Cortex of kidney (tissue), 1 donor: ENCODE measurements at places on chromosomes 12 and 14.

GRCh38 chr14:77105145-77105939 is 7.3 kb downstream of the CIPC start:
- no peak for DNase-seq

GRCh38 chr12:71664411-71665089 is 449 bp downstream of the THAP2 start:
- DNase-seq, result no peak

- no peak for DNase-seq
Observed at GRCh38 chr12:41514907-41515306, 326.8 kb downstream of the PDZRN4 start.

DNA sequence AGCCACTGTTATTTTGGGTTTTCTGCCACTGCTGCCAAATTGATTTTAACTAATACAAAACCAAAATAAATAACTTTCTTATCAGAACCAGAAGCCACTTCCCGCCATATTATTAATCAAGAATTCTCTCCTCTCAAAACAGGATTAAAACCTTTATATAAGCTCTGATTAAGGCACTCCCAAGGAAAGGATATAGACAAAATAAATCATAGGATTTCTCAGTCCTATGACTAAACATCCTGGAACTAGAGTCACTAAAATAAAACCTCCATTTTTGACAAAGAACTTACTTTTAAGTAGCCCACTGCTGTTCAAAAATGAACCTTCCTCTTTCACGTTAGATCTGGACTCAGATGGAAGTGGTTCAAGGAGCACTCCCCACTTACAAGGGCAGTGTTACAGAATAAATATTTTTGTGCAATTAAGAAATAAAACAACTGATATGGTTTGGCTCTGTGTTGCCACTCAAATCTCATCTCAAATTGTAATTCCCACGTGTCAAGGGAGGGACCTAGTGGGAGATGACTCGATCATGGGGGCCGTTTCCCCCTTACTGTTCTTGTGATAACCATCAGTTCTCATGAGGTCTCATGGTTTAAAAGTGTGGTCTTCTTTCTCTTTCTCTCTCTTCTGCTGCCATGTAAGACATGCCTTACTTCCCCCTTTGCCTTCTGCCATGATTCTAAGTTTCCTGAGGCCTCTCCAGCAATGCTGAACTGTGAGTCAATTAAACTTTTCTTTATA is 26.4 kb downstream of the GXYLT1 start:
- no peak for DNase-seq

- DNase-seq, result no peak
Observed at GRCh38 chr14:38567703-38568102, 311.8 kb upstream of the CLEC14A start.

GRCh38 chr14:84361476-84361875 is 1168.5 kb upstream of the FLRT2 start:
- DNase-seq, result no peak

DNA sequence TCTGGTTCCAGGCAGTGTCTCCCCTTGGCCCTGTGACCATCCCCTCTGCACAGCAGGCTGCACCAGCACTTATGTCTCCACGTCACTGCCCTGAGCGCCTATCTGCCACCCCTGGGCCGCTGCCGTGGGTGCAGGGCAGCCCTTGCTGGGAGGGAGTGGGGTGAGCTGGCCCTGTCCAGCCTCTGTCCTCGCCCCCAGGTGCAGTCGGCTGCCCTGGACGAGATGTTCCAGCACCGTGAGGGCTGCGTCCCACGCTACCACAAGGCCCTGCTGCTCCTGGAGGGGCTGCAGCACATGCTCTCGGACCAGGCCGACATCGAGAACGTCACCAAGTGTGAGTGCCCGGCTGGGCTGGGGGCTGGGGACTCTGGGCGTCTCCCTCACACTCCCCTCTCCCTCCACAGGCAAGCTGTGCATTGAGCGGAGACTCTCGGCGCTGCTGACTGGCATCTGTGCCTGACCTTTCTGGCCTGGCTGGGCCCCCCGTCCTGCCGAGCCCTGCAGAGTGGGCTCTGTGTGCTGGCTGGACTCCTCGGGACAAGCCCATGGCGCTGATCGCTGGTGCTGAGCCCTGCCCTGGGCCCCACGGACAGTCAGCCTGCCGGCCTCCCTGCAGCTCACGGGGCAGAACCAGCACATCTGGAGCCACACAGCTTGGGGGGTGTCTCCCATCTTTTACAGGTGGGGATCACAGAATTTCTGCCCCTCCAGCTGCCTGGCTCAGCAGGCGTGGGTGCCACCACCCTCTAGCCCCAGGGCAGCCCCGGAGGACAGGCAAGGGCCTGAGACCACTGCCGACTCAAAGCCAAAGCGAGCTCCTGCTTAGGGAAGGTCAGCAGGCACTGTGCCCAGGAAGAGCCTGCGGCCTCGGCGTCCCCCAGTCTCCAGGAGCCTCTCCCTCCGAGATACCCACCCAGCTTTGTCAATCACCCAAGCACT is 7.9 kb upstream of the PUS1 start:
- DNase-seq, result no peak

DNA sequence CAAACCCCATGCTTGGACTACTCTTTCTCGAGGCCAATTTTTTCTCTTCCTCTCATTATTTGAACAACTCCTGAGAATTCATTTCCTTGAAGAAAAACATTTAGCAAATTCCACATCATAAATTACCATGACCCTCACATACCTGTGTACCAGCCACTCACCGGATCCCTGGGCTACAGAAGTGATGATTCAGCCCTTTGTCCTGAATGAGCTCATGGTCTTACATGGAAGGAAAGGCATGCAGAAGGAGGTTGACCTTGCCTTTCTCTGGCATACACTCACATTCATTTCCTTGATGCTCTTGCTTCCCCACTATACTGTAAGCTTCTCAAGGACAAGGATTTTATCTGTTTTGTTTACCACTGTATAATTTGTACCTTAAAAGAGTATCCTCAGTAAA is 191.5 kb downstream of the SLC5A8 start:
- no peak for DNase-seq

DNA sequence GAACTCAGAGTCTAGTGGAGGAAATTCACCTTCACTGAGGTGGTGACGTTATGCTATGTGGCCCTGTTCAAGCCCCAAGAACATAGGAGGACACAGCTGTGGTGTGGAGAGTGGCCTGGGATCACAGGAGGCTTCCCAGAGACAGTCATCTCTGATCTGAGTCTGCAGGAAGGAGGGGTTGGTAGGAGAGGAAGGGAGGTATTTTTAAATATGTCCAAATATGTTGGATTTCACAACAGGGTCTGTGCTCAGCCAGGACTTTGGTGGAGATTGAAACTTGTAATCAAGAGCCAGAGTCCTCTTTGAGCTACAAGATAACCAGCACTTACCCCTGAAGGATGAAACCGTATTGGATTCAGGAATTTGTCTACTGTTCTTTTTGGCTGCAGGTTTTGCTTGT is 26.4 kb upstream of the MED13L start:
- DNase-seq, result no peak

DNA sequence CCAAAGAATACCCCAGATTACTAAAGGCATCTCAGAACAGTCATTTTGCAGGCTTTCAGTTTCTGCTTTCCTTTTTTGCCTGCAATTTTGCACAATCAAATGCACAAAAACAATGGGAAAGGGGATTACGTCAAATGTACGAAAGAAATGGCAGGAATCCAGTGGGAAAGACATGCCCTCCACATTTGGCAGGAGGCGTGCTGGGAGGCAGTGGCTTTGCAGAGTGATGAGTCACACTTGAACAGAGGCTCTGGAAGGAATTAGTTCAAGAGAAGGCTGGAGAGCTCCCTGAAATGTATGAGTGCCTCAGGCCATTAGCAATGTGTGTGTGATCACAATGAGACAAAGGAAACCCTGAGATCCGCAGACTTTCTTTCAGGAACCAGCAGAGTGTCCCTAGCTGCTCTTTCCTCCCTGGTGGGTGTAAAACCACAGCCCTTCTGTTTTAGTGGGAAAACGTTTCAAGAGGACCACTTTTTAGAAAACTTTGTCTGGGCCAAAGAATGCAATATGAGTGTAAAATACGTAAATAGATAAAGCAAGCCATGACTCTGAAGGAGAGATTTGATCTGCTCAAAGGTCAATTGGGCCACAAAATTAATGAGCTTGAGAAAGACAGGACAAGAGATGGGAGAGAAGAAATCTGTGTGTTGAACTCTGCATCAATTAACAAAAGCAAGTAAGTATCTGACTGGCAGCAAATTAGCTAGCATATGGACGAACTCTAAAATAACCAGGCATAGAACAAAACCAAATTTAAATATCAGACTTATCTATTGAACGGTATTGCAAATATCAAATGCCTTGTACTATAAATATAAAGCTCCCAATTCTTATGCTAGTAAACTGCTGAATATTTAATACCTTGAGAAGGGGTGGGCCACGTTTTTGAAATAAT is 155.4 kb upstream of the PDE3A start:
- no peak for DNase-seq

- DNase-seq, result no peak
Observed at GRCh38 chr12:121093487-121093891, 39.2 kb upstream of the P2RX7 start.

DNA sequence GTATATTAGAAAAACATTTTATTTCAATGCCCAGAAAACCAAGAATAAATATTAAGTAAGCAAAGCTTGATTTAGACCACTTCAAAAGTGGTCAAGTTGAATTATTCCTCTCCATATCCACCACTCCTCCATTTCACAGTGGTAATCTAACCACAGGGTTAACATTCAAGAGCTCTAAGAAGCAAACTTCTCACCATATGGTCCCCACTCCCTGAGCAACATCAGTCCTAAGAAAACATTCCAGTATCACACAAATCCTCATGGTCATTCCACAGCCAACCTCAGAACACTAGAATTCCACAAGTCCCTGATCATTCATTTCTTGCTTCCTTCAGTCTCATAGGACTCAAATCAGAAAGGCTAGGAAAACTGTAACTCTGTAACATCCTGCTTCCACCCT is 47.9 kb downstream of the ST8SIA1 start:
- no peak for DNase-seq

GRCh38 chr14:33764876-33765650 is 185.8 kb downstream of the EGLN3 start:
- no peak for DNase-seq

GRCh38 chr14:56812364-56813141 is 2.3 kb upstream of the OTX2 start:
- no peak for DNase-seq

DNA sequence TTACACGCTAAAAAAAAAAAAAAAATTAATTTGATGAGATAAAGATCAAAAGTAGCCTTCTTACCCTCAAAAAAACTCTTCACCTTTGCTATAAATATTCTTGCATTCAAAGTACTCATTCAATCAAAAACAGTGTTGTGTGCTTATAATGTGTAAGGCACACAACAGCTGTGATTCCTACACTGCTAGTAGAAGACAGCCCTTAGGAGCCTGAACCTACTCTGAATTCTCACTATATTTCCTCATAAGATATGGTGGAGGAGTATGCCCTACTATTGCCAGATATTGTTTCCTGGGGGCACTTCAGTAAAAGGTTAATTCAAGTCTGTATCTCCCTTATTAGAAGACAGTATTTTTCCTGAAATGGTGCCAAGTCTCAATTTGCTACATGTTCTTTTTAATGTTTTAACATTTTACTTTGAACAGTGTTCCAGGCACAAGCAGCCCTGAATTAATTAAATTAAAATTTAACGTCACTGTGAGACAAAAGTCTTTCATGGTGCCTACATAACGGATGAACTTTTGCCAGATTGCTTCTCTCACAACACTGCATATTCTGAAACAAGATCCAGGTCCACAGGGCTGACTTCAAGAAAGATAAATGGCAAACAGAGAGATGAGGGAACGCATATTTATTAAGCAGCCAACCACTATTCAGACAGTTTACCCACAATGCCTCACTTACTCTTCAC is 19.3 kb downstream of the PPP2R5E start:
- no peak for DNase-seq

- no peak for DNase-seq
Observed at GRCh38 chr12:8644345-8645248, 18.0 kb downstream of the MFAP5 start.

DNA sequence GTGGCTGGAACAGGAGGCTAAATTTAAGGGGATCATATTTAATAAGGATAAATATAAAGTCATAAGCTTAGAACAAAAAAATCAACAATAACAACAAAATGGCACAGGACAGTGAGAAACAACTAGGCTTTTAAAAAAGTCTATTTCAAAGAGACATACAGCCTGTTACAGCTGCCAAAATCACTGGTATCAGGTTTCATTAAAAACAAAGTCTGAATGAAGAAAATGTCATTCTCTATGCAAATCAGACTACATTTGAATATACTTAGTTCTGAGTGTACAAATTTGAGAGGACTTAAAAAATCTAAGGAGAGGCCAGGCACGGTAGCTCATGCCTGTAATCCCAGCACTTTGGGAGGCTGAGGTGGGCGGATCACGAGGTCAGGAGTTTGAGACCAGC is 44.0 kb downstream of the TFCP2 start:
- no peak for DNase-seq

DNA sequence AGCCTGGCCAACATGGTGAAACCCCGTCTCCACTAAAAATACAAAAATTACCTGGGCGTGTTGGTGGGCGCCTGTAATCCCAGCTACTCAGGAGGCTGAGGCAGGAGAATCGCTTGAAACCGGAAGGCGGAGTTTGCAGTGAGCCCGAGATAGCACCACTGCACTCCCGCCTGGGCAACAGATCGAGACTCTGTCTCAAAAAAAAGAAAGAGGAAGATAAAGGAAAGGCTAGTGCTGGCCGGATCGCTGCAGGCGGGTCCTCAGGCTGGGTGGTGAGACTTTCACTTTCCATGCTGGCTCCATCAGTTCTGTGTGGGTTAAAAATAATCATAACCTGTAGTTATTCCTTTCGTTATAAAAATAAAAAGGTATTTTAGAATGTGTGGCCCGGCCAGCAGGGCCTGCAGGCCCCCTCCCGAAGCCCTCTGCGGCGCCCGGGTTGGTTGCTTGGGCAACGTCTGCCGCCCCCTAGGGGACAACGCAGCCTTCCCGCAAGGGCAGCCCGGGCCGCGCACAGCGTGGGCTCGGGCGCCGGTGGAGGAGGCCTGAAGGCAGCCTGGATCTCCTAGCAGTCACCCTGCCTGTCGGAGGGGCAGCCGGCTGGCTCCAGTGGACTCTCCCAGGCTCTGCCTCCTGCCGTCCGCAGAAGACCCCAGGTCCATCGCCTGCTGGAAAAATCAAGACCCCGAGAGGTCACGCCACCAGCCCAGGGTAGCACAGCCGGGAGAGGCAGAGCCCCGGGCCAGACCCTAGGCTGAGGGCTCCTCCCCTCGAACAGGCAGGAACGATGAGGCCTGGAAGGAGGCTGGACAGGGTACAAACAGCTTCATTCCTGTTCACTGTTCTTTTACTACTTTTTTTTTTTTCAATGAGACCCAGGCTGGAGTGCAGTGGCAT is 5.0 kb upstream of the SLC25A47 start:
- DNase-seq, result no peak

- DNase-seq, result no peak
Observed at GRCh38 chr12:124544311-124544970, 23.0 kb downstream of the NCOR2 start.

- DNase-seq, result no peak
Observed at GRCh38 chr14:89366864-89367778, 49.9 kb downstream of the FOXN3 start.

- DNase-seq, result no peak
Observed at GRCh38 chr14:95374239-95374997, 54.7 kb upstream of the CLMN start.

DNA sequence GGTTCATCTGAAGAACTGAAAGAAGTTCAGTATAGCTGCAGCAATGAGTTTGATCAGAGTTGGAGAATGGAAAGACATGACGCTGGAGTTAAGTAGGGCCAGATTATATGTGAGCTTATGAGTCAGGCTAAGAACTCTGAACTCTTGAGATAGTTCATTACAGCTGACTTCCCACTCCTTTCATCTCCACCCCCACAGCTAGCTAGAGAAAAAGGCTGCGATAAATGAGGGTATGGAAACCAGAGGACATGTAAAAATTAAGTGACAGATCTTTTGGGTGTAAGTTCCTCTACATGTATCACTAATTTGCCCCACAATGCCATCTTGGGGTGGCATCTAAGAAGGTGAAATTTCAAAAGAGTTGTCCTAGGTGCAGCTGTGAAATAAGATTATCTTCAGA is 28.6 kb downstream of the PYM1 start:
- DNase-seq, result no peak
